CD8-positive, alpha-beta T cell (primary cell): ENCODE measurements at places on chromosomes 5 and 9. TPM values are rescaled to one million over a fixed set of nuclear protein-coding genes. Genes with fewer than 3 reads are reported as not detected.

GAS1 gene
- 0.84 TPM for total RNA-seq

BSPRY gene
- total RNA-seq, result not detected

GGTA1 gene
- total RNA-seq, result not detected

NR6A1 gene
- not detected for total RNA-seq

ANKRD34B gene
- total RNA-seq, result not detected

TIMD4 gene
- total RNA-seq, result 3.1 TPM

CCDC152 gene
- 1.6 TPM for total RNA-seq

ADAMTS6 gene
- total RNA-seq, result 4.0 TPM

ABLIM3 gene
- not detected for total RNA-seq

DMRTA1 gene
- total RNA-seq, result not detected

SLF1 gene
- 10.0 TPM for total RNA-seq

PHF24 gene
- total RNA-seq, result not detected

COL27A1 gene
- 0.35 TPM for total RNA-seq

FGD3 gene
- 99.3 TPM for total RNA-seq

GFPT2 gene
- 7.9 TPM for total RNA-seq

IL13 gene
- not detected for total RNA-seq

SPATA6L gene
- 2.6 TPM for total RNA-seq

TAF11L6 gene
- total RNA-seq, result not detected

GABRG2 gene
- total RNA-seq, result not detected

CDO1 gene
- not detected for total RNA-seq

ECM2 gene
- total RNA-seq, result not detected

SLC27A6 gene
- total RNA-seq, result not detected

CYFIP2 gene
- total RNA-seq, result 270 TPM

ADAMTS19 gene
- total RNA-seq, result not detected

GABRA1 gene
- not detected for total RNA-seq

SLC25A25 gene
- 12.2 TPM for total RNA-seq

TAL2 gene
- not detected for total RNA-seq

ASPN gene
- not detected for total RNA-seq

ACOT12 gene
- total RNA-seq, result not detected

IRF1 gene
- 1,250 TPM for total RNA-seq

S100Z gene
- total RNA-seq, result not detected

TRIM36 gene
- total RNA-seq, result not detected

SLU7 gene
- 127 TPM for total RNA-seq

SLC2A8 gene
- total RNA-seq, result 3.9 TPM

NME5 gene
- not detected for total RNA-seq

COL23A1 gene
- total RNA-seq, result not detected

ADRB2 gene
- total RNA-seq, result 7.6 TPM

TRIM14 gene
- total RNA-seq, result 23.5 TPM

C9orf153 gene
- total RNA-seq, result 0.58 TPM
